Suprapubic skin (tissue), 4 donors: ENCODE measurements at places on chromosomes 1 and 21. TPM values are rescaled to one million over a fixed set of nuclear protein-coding genes. Genes with fewer than 3 reads are reported as not detected.

DNA sequence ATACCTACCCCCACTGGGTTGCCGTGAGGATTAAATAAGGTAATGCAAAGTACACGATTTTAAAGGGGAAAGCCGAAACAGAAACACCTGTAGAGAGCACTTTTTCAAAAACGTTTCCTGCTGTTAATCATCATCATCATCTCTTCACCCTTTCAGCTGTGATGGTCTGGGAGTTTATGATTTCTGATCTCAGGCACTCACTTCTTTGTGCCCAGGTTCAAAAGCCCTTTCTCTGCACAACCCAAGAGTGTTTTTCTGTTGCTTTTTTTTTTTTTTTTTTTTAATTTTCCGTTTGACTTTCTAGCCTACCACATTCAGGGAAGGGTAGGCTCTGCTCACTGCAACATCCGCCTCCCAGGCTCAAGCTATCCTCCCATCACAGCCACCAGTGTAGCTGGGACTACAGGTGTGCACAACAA, 936 bp upstream of the UBXN11 start:
- no peak for DNase-seq

DNA sequence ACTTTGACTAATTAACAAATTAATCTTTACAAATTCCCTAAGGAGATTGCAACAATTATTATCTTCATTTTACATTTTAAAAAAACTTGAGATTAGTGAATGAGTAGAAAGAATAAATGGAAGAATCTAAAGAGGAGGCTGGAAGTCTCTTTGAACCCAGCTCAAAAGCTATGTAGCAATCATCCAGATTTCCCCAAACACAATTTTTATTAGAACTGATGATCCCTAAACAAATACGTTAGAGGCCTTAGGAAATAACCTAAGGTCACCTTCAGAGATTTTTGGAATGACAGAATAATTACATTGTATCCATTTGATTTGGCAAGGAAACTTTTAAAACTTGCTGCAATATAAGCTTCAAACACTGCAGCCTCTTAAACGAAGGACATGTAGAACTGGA, 242.4 kb upstream of the LYPLAL1 start:
- no peak for DNase-seq

TSNAX gene
- total RNA-seq, result 36.4 TPM

RGS8 gene
- not detected for total RNA-seq
